Suprapubic skin (tissue), 4 donors: ENCODE measurements at places on chromosomes 7 and 10. TPM values are rescaled to one million over a fixed set of nuclear protein-coding genes. Genes with fewer than 3 reads are reported as not detected.

Gene FLNC
- total RNA-seq = 4.5 TPM

Gene IKZF1
- total RNA-seq = 3.2 TPM

Gene NANOS1
- total RNA-seq = 2.9 TPM

Gene ZNF485
- total RNA-seq = 1.8 TPM

Gene ELN
- 7.7 TPM for total RNA-seq

Gene PGAM1
- total RNA-seq = 238 TPM

Gene SLC13A1
- total RNA-seq = not detected

Gene GNGT1
- total RNA-seq = not detected

Gene GSAP
- total RNA-seq = 11.8 TPM

Gene IFIT3
- 2.0 TPM for total RNA-seq

Gene PALD1
- total RNA-seq = 6.6 TPM

Gene TMEM139
- total RNA-seq = 3.3 TPM

Gene GPR15LG
- 10.3 TPM for total RNA-seq

Gene TAS2R4
- 3.1 TPM for total RNA-seq

Gene INHBA
- 1.2 TPM for total RNA-seq

Gene NRCAM
- total RNA-seq = 3.1 TPM

Gene CYP2W1
- 20.8 TPM for total RNA-seq

Gene OR6V1
- not detected for total RNA-seq

Gene CFAP70
- 5.7 TPM for total RNA-seq

Gene UNCX
- not detected for total RNA-seq

Gene NUTM2E
- total RNA-seq = not detected

Gene HSPA12A
- 23.9 TPM for total RNA-seq

Gene SPDYE8
- total RNA-seq = not detected

Gene PCGF5
- total RNA-seq = 29.8 TPM

Gene ADIRF
- total RNA-seq = 126 TPM
